ENCODE measurements at places on chromosomes 11 and 22. TPM values are rescaled to one million over a fixed set of nuclear protein-coding genes. Genes with fewer than 3 reads are reported as not detected.

DNA sequence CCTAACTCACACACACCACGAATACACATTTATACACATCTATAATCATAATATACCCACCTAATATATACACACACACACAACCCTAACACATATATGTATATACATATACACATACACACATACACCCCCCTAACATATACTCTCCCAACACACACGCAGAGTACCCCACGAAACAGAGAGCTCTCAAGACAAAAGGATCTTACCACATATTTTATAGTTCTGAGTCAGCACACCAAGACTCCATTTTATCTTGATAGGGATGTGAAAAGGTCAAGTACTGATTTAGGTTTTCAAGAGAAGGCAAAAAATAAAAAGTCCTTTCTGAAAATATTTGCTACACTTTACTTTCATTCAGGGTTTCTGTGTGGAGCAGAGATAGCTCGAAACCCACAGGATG lies 1207.2 kb downstream of the LRRC4C start:
- no peak for DNase-seq

GRCh38 chr11:67521924-67522323 lies 1.3 kb downstream of the CABP2 start:
- DNase-seq: no peak

DNA sequence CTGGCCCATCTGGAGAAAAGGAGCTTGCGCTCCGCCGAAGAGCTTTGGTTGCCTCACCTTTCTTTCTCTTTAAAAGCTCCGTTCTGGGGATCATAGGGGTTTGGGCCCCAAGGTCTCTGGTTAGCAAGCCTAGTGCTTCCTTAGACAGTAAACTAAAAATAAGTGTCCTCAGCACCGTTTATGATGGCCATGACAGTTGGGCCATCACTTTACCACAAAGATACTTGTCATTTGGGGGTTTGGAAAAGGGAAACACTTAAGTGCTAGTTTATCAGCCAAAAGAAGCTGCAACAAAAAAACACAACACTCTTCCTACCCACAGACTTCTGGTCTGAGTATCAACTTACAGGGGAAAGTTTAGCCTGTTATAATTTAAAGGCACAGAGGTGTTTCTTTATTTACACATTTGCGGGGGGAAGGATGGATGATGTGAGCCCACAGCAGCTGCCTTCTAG lies 88.4 kb upstream of the CD44 start:
- no peak for DNase-seq

DNA sequence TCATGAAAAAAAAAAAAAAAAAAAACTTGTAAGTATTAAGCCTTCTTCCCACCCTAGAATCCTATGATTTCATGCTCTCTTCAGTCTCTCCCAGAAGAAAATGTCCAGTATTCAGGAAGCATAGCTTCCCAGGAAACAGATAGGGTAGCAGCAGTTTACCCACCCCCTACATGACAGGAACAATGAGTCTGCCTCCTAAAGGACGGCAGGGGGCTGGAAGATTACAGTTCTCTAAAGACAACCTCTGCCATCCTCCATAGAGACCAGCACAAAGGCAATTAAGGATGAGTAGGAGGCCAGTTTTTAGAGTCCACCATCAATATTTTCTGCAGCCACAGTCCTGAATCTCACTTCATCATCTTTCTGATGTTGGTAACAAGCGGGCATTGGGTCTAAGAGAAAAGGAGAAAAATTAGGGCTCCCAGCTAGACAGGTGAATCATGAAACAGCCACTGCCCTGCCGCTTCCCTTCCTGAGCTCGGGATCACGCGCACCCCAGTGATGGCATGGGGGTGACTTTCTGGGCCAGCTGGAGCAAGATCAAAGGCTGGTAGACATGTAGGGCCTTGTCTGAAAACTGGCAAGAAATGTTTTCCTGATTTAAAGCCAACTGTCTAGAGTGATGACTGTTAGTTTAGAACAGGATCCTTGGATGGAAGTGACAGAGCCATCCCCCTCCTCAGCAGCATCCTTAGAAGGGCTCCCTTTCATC lies 322.8 kb downstream of the LARGE1 start:
- DNase-seq: no peak

GRCh38 chr11:86592047-86592591 lies 80.3 kb downstream of the ME3 start:
- no peak for DNase-seq

DNA sequence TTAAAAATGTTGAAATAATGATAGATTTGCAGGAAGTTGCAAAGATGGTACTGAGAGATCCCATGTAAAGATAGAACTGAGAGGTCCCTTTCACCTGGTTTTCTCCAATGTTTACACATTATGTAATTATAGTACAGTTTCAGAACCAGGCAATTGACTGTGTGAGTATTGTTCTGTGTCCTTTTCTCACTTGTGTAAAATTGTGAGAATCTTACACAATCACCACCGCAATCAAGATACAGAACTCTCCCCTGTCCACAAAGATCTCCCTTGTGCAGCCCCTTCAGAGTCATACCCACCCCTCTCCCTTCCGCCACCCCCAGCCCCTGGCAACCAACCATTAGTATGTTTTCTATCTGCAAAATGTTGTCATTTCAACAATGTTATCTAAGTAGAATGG lies 119.8 kb upstream of the NAV2 start:
- no peak for DNase-seq

DNA sequence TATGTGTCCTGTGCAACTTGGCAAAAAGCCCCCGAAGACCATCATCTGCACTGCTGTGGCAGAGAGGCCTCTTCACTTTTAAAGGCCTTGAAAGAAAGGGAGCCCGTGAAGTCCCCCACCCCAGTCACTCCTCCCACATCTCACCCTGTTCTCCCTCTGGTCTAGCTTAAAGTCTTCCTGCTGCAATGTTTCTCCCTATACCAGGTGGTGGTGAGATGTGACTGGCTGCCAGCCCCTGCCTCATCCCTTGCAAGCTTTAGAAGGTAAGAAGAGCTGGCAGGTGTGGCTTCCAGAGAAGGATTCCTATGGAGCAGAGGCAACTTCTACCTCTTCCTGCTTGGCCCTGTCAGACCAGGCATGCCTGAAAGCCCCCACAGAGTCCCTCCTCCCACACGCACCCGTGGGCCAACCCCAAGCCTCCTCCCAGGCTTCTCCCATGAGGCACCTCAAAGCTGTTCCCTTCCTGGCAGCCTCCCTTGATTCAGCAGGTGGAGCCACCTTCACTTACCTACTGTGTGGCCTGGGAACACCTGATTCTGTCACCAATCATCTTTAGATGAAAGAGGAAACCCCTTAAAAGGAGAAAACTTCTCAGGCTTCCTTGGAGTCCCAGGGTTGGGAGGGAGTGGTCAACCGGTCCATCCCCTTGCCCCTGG lies 4.0 kb upstream of the TRIM29 start:
- no peak for DNase-seq

- no peak for DNase-seq
Measured at GRCh38 chr11:97703851-97704250, 1314.0 kb downstream of the JRKL start.

- DNase-seq: no peak
Measured at GRCh38 chr11:17164361-17165246, 43.2 kb downstream of the PIK3C2A start.

GRCh38 chr11:41868606-41869005 lies 409.2 kb upstream of the LRRC4C start:
- no peak for DNase-seq

GRCh38 chr11:104899226-104899625 lies 966 bp upstream of the CASP12 start:
- DNase-seq: no peak

- no peak for DNase-seq
Measured at GRCh38 chr11:77107950-77108349, 5.3 kb downstream of the OMP start.

- no peak for DNase-seq
Measured at GRCh38 chr22:23031786-23032185, 38.5 kb upstream of the GNAZ start.

GRCh38 chr11:92801685-92802084 lies 167.8 kb upstream of the MTNR1B start:
- no peak for DNase-seq

GRCh38 chr22:39494471-39495120 lies 7.5 kb upstream of the MIEF1 start:
- no peak for DNase-seq

DNA sequence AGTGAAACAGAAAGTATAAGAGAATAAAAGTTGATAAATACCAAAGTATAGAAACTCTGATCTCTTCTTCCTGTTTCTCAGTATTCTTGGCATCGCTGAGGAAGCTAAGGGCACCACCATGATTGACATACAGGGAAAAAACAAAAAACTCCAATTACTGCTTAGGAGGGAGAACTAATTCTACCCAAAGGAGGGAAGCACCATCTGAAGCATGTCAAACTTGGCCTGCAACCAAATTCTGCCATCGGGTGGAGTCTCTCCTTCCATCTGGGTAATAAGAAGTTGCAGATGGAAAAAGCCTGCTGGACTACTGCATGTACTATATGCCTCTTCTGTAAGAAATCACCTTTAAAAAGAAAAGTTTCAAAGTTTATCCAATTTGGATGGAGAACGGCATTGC lies 30.5 kb upstream of the PPP2R1B start:
- DNase-seq: no peak

The EMID1 gene
- not detected for total RNA-seq

The SYCE3 gene
- total RNA-seq: 0.91 TPM

The FAM180B gene
- total RNA-seq: not detected

The GRIK4 gene
- total RNA-seq: not detected

The TCP11L1 gene
- total RNA-seq: 4.8 TPM
